ENCODE measurements at places on chromosomes 1 and 21. TPM values are rescaled to one million over a fixed set of nuclear protein-coding genes. Genes with fewer than 3 reads are reported as not detected.

The ST6GALNAC5 gene
- total RNA-seq = not detected

The SHE gene
- not detected for total RNA-seq

The ACTN2 gene
- 0.19 TPM for total RNA-seq

The PRDM15 gene
- total RNA-seq = 17.6 TPM

GRCh38 chr1:232597721-232598120 is 32.2 kb downstream of the SIPA1L2 start:
- ATAC-seq = no peak

GRCh38 chr1:185672719-185673360 is 61.4 kb upstream of the HMCN1 start:
- ATAC-seq = no peak

DNA sequence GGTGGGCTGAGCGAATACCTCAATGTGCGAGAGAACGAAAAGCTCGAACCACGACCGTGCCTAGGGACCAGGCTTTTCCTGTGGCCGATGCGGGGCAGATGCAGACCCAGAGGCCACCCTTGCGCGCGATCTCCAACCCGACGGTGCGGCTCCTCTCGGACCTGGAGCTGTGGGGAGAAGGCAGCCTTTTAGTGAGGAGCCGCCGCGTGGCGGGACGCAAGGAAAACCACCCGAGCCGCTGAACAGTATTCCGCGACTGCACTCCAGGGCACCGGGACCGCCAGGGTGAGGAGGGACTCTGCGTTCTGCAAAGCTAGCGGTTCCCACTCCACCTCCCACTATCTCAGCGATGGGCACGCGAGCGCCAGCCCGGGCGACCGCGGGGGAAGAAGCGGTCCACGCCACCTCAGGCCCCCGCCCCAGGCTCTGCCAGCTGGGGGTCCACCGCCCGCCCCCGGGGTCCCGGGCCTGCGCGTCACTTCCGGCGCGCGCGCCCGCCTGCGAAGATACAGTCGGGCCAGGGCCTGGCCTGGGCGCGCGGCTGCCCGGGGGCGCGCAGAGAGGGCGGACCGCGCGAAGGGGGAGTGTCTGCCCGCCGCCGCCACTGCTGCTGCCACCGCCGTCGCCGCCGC is 66.5 kb upstream of the PRKACB start:
- peak; percentile 94 for ATAC-seq

GRCh38 chr21:36610201-36610600 is 88.7 kb upstream of the SIM2 start:
- ATAC-seq = no peak

DNA sequence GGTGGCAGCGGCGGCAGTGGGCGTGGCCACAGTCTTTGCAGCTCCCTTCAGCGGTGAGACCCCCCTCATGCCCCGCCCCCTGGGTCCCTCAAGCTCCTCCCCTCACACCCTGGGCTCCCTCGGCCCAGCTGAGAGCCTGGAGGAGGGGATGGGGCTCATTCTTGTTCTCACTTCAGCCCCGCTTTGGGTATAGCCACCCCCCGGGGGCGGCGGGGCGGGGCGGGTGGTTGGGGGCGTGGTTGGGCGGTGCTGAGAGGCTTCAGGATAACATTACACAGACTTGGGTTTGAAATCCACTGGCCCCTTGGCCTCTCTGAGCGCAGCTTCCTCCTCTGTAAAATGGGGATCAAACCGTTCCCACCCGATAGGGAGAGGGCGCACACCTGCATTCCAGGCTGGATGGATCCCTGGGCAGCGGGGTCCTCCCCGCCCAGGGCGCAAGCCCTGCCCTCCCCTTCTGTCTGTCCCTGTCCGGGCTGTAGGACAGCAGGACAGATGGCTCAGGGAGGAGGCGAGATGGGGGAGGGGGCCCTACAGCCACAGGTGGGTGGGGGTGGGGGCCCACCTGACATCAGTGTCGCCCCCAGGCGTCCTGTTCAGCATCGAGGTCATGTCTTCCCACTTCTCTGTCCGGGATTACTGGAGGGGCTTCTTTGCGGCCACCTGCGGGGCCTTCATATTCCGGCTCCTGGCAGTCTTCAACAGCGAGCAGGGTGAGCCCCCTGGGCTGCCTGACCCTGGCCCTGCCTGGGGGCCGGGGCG is 5.1 kb downstream of the CLCNKA start:
- ATAC-seq = peak; percentile 67

GRCh38 chr1:116360429-116361173 is 12.4 kb upstream of the ATP1A1 start:
- ATAC-seq = no peak

DNA sequence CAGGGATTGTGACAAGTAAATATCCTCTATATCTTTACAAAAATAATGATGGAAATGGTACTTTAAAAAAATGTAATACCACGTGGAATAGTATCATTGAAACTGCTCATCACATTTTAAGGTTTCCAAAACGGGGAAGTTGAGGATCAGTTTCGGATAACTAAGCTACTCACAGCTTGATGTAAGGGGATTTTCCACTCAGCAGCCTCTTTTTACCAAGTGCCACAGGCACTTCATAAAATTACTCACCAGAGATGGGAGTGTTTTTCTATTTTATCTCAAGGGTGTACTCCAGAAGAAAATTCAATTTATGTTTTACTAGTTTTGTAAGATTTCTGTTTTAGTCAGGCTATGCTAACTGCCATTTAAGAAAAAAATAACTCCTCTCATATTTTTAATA is 91.7 kb downstream of the TPR start:
- peak; percentile 76 for ATAC-seq

GRCh38 chr1:228015276-228016180 is 8.7 kb downstream of the WNT3A start:
- no peak for ATAC-seq

DNA sequence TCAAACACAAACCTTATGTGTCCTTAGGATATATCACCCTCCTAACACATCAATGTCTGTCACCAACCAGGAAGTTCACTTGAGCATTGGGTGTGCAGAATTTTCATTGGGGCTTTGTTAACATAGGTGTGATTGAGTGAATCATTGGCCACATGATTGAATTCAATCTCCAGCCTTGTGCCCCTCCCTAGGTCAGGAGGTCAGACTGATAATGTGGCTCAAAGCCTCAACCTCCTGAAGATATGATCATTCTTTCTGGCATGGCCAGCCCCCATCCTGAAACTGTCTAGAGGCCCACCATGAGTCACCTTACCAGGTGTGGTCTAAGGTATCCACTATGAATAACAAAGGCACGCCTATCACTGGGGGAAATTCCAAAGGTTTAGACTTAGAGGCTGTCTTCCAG is 90.1 kb downstream of the PKN2 start:
- peak; percentile 95 for ATAC-seq

DNA sequence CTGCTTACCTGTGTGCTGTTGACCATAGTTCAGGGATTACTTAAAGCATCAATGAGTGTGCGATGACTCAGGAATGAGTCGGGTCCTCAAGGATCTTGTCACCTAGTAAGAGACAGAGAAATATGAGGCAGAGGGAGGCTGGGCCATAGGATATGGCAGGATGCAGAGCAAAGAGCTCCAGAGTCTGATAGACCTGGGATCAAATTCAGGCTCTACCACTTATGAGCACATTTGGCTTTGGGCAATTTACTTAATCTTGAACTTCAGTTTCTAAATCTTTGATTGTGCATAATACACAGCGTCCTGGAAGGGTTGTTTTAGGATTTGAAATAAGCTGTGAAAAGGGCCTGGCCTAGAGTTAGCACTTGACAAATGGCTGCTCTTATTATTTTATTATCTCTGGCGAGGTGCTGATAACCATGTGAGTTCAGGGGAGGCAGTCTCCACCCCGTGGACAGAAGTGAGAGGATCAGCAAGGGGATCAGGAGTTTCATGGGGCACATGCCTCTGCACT is 94.5 kb downstream of the ROR1 start:
- ATAC-seq = peak; percentile 60

GRCh38 chr1:194071205-194071604 is 884.8 kb upstream of the B3GALT2 start:
- no peak for ATAC-seq

DNA sequence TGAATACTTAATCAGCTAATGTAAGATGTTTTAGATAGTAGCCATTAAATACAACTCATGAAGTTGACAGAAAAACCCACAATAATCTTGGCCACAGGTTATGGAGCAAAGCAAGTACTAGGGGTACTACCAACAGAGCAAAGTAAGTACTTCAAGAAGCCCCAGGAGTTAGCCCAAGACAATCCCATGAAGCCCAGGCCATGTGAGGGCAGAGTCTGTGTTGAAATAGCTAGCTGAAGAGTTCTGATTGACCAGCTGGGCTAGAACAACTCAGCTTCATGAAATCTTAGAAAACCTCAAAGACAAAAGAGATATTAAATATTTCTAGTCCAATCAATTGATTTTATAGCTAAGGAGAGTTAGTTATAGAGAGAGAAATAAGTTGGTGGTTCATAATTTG is 212.9 kb upstream of the HOOK1 start:
- ATAC-seq = no peak

- ATAC-seq = no peak
These were observed 78.5 kb upstream of the EFHD2 start for GRCh38 chr1:15331180-15331579.

DNA sequence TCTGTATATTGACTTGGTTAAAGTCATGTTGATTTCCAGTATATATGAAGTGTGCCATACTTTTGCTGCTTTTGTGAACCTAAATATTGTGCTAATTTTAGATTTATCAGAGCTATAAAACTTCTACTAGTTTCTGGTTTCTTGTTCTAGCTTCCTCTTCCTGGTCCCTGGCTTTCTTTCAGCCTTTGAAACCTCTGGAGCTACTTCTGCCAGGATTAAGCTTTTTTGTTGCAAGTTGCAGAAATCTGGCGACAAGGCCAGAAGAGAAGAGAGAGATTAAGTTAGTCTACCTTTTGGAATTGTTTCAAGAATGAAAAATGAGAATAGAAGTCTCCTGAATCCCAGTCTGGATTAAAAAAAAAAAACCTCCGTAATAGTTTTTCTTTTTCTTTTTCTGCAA is 13.5 kb downstream of the RNF2 start:
- no peak for ATAC-seq

Measured in activated T-helper 17 cell treated with anti-CD3 and anti-CD28 coated beads, Interleukin-2, amount 50 U/mL, for 72 hours (primary cell).